ENCODE measurements at places on chromosomes 2 and 18.
A peak's percentile ranks its signal among the peaks of the same experiment; 100 is the strongest.

DNA sequence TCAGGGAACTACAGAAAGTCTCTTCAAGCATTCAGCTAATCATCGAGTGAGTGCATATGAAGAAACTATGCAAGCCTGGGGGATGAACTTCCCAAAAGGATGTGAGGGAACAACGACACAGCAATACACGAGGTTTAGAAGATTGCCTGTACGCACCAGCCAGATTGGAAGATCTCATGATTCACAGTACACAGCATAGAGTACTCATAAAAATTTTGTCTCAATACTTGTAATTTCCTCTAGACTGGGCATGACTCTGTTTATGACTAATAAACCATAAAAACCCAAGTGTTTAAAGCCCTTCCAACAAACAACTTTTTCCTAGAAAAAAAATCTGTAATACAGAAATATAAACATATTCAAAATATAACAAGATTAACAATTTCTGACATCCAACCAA lies 279.7 kb downstream of the KCNJ3 start:
- DNase-seq = no peak

DNA sequence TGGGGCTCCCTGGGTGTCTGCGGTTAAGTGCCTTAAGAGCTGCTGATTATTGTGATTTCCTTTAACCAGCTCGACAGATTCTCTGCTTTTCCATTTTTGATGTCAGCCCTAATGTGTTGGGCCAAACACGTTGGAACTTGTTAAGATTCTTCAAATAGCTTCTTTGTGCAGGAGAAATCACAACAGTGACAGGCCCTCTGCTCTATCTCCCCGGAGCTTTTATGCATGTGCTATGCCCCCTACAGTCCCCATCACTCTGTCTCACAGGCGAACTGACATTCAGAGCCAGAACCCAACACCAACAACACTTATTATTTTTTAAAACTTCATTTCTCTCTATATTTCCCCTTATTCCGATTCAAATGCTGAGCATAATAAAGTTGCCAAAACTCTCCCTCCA lies 371.7 kb upstream of the CELF4 start:
- DNase-seq = no peak

- peak; percentile 10 for DNase-seq
Measured at GRCh38 chr18:13039806-13040205, 48.6 kb downstream of the CEP192 start.

DNA sequence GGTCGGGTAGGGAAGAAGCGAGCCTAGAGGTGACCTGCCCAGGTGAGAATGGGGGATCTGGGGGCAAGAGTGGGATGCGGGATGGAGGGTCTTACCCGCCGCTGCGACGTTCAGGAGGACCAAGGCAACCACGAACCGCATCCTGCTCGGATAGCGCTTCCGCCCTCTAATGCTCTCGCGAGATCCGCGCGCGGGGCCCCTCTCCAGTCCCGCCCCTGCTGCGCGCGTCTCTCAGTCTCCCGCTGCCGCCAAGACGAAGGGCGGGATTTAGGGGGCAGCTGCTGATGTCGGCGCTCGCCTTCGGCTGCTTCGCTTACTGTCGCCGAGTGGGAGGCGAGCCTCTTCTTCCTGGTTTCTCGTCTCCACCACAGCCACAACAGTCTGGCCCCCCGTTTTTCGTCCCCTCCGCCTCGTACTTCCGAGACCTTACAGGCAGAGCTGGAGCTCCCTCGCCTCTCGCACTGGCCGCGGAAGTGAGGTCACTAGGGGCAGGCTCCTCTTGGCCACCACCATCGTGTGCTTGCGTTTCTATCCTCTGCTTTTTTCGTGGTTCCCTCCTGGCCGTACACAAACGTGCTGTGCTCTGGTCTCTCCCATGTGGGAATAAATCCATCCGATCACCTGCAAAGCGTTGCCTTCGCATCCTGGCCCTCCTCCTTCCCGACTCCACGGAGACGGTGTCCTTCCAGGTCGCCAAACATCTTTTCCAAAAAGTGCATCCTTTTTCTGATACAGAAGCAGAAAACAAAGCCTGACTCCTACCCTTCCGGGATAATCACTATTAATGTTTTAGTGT lies at the start of gene TGOLN2:
TGOLN2 (minus strand) TSS at position 168 of the 796 bp plus-strand sequence; CDS start at position 141, 27 bp downstream.
- peak; percentile 91 for DNase-seq

GRCh38 chr2:212448698-212449097 lies 89.9 kb downstream of the ERBB4 start:
- peak; percentile 4 for DNase-seq

GRCh38 chr2:223865907-223866508 lies 28.6 kb upstream of the AP1S3 start:
- DNase-seq = peak; percentile 38

GRCh38 chr2:20536619-20537422 lies 89.9 kb downstream of the RHOB start:
- DNase-seq = no peak

DNA sequence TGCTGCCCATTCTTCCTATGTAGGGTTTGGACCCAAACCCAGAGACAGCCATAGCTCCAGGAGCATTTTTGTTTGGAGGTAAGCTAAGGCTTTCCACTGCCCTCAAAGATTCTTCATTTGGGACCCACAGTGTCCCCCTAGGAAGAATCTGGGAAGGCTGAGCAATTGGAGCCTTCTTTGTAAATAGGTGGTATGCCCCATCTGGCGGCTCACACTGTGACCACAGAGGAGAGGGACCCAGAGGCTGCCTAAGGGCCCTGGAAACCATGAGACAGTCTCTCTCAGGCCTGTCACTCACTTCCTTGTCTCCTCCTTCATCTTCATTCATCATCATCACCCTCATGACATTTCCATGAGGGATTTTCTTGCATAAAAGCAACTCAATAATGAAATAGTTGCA lies 215.4 kb upstream of the OSR1 start:
- no peak for DNase-seq

GRCh38 chr2:3872451-3872850 lies 169.1 kb downstream of the DCDC2C start:
- no peak for DNase-seq

DNA sequence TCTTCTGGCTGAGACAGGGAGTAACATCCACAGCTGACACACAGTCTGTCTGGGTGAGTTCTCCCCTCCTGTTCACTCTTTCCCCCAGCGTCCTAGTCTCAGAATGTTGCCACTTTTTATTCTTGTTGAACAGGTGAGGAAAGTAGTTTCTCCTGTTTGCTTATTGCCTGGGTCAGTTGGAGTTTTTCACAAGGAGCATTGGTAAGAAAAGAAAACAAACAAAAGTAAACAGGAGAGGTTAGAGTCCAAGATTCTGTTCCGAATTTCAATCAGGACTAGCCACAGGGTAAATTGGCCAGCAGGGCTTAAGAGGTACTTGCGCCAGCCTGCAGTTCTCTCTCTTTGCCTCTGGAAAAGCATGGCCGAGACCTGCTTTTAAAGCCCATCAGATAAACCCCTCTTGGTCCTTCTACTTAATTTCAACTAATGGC lies 255.0 kb upstream of the EPAS1 start:
- no peak for DNase-seq

- DNase-seq = no peak
Measured at GRCh38 chr2:576292-576691, 100.9 kb downstream of the TMEM18 start.

- no peak for DNase-seq
Measured at GRCh38 chr2:92073036-92073814, 2798.0 kb upstream of the TEKT4 start.

DNA sequence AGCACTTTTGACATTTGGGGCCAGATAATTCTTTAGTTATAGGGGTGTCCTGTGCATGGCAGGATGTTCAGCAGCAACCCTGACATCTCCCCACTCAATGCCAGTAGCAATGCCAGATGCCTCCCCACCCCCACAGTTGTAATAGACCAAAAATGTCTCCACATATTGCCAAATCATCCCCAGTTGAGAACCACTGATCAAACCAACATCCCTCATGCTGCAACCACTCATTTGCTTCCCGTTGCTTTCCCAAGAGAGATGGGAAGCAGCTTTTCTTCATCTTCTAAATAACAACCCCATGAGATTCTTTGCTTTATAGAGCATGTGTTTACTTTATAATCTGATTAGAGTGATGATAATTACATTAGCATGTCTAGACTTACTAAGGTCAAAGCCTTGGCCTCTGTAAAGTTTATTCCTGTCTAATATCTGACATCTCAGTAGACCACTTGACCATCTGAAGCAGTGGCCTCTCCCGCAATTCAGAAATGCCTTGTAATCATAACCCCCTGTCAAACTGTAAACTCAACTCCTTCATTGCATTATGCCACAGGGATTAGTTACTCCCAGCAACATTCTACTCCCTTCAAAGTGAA lies 28.7 kb upstream of the C1D start:
- no peak for DNase-seq

- DNase-seq = peak; percentile 55
Measured at GRCh38 chr2:112958428-112959108, 19.2 kb upstream of the IL36G start.

- no peak for DNase-seq
Measured at GRCh38 chr2:28989973-28990372, 8.9 kb downstream of the TOGARAM2 start.

- peak; percentile 24 for DNase-seq
Measured at GRCh38 chr2:205477016-205477705, 205.1 kb upstream of the NRP2 start.

DNA sequence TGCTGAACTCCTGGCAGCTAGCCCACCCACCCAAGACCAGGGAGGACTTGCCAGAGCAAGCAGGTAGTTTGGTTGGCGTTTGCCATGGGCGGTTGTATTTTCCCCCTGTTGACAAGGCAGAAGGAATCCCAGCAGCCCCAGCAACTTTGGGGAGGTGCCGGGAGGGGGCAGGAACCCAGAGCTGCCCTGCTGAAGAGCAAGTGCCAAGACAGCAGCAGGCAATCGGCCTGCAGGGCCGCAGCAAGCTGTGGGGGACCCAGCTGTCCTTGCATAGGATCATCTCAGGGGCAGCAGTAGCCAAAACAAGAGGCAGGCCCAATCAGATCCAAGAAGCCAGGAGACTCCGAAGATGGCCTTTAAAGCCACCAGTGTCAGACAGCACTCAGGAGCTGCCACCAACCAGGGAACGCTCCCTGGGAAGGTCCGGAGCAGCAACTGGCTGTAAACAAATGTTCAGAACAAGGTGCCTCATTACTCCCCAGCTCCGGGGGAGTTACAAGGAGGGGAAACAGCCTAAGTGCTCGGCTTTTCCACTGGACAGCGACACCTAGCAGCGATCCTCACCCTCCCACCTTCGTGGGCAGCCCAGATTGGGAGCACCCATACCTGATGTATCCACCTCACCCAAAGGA lies 2.1 kb downstream of the ST8SIA5 start:
- no peak for DNase-seq

- no peak for DNase-seq
Measured at GRCh38 chr18:10210057-10210633, 244.3 kb upstream of the APCDD1 start.

DNA sequence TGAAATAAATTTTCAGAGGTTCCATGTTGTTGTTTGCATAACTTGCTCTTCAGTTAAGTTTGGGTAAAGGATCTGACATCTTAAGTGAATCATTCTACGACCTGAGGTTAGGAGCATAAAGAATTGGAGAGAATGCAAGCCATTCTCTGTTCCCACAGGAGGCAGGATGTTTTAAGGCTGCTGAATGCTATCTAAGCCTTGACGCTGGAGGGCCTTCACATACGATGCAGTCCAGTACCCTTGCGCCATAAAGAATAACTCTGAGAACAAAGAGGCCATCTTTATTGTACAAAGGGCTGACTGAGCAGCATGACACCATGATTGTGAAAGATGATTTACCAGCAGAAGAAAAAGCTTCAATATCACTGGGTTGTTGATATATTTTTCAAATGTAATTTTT lies 198.4 kb downstream of the NYAP2 start:
- DNase-seq = peak; percentile 59

GRCh38 chr2:215369181-215369760 lies 57.4 kb downstream of the ATIC start:
- DNase-seq = no peak

GRCh38 chr18:27049969-27050368 lies 135.1 kb downstream of the CHST9 start:
- no peak for DNase-seq

DNA sequence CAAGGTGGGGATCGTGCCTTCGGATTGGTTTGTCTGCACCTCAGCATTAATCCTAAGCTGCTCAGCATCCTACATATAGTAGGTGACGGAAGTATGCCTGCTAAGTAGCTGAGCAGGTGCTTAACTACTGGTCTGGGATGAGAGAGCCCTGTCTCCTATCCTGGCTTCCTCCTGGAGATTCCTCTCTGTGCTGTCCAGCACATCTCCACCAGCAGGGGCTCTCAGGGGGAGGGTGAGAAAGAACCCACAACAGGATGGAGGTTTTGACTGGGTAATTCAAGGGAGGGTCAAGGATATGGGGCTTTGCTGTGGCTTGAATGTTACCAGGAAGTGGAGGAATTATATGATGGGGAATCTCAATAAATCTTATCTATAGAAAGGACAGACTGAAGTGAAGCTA lies 45.4 kb upstream of the KIF5C start:
- no peak for DNase-seq

DNA sequence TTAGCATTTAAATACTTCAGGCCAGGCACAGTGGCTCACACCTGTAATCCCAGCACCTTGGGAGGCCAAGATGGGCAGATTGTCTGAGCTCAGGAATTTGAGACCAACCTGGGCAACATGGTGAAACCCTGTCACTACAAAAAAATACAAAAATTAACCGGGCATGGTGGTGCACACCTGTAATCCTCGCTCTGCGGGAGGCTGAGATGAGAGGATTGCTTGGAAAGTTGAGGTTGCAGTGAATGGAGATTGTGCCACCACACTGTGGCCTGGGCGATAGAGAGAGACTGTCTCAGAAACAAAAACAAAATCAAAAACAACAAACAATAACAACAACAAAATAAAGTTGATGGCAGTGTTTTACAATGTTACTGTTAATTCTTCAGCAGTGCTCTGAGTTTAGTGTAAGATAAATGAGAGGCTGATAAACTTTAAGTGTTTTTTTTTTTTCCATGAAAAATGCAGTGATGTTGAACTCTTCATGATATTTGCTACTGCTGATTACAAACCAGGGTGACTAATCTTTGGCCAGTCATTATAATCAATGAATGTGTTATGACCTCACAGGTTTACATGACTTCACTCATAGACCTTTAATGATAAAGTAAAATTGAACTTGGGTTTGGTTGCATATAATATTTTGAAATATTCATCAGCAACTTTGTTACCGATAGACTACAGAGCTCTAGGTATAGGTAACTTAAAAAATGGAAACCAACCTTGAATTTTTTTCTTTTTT lies 2.5 kb downstream of the ITGAV start:
- no peak for DNase-seq

DNA sequence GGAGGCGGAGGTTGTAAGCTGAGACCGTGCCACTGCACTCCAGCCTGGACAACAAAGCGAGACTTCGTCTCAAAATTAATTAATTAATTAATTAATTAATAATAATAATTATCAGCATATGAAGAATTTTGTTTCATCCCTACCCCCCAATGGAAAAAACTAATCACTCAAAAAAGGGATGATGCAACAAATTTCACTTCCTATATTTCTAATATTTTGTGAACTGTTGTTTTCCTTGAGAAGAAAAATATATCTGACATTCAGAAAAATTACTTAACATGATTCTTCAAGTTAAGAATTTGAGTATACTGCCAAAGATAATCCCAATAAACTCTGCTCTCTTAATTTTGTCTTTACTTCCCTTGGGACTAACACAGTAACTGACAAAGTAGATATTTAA lies 28.1 kb downstream of the EXOC6B start:
- DNase-seq = no peak
